Effector memory CD4-positive, alpha-beta T cell (primary cell): ENCODE measurements at places on chromosomes 1 and 21.

GRCh38 chr1:99170516-99170915 is 93.8 kb upstream of the PLPPR4 start:
- no peak for DNase-seq

- DNase-seq = no peak
Observed at GRCh38 chr1:8926707-8927694, 18.7 kb upstream of the CA6 start.

- no peak for DNase-seq
Observed at GRCh38 chr1:184330875-184331274, 56.0 kb upstream of the C1orf21 start.

GRCh38 chr21:35850542-35851103 is 209.7 kb downstream of the SETD4 start:
- DNase-seq = no peak

DNA sequence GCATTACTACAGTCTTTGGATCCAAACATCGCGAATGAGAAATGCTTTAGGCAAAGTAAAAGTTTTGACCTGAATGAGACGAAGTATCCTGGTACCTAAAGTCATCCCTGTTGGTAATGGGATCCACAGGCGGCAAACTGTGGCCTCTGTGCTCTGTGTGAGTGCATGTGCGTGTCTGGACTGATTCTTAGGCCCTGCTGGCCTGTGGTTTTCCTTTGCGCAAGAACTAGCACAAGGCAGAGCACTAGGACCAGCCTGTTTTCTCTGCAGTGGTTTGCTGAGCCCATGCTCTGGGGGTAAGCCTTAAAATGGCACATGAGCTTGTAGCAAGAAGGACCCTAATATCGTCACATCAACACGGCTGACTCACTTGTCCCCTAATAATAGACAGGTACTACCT is 251.2 kb downstream of the DSCAM start:
- DNase-seq = no peak
